ENCODE measurements at places on chromosomes 11 and 22.
A peak's percentile ranks its signal among the peaks of the same experiment; 100 is the strongest.

DNA sequence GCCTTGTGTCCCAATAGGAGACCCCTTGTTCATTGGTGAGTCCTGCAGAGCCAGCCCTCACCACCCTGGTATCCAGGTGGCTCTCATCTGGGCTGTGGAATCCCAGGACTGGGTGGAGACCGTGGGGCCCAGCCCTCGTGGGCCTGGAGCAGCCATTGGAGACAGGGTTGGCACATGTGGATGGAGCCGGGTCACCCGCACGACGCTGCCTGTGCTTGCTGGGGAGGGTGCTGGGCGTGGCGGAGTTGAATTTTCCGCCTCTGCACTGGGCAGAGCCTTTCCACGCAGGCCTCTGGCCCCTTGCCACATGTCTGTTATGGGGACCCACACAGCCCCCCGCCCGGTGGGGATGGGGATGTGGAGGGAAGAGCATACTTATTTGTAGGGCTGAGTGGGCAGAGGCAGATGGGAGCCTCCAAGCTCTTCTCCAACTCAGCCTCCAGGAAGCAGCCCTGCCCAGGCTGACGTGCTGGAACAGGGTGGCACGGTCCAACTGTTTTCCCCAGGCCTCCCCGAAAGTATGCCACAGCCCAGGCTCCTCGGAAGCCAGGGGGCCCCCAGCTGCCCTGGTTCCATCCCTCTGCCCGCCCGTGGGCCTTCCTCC is 12.6 kb downstream of the GRAMD4 start:
- no peak for DNase-seq

DNA sequence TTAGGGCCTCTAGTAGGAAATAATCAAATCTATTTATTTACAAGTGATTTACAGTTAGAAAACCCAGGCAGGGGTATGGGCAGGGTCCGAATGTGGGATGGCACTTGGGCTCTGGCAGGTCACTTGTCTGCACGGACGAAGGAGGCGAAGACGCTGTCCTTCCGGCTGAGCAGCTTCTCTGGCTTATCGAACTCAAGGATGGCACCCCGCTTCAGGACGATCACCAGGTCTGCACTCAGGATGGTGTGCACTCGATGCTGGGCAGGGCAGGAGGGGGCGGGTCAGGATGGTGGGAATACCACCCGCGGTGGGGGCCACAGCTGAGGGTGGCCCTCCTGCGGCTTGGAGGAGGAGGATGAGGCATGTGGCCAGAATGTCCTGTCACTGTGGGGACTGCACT is 4.4 kb upstream of the KCNJ11 start:
- DNase-seq, result no peak

DNA sequence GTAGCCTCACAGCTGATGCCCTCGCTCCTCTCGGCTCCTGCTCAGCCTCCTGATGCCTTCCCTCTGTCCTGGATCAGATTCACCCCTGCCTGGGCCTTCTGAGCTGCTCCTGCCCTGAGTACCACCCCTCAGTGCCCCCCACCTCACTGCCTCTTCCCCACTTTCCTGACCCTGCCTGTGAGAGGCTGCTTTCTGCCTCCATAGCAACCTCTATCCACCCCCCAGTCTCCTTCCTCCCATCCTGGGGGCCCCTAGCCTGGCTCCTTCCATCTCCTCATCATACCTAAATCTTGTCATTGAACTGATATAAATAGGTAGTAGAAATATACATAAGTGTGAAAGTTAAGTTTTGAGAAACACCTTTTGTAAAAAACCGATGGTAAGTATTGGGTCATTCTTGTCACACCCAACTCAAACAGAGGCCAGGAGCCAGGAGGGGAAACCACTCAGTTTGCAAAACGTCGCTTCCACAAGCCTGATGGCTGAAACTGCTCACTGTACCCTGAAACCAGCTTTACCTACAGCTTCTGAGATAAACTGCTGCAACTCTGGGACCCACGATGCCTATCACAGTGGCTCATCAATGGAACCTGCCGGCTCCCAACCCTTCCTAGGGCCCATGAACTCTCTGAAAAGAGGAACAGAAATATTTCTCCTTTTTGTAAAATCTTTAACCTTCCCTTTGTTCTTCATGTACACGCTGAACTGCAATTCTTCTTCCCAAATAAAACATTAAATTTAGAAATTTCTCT is 4.8 kb upstream of the APOBEC3H start:
- no peak for DNase-seq

GRCh38 chr11:18229501-18229900 is 7.1 kb downstream of the SAA4 start:
- no peak for DNase-seq

DNA sequence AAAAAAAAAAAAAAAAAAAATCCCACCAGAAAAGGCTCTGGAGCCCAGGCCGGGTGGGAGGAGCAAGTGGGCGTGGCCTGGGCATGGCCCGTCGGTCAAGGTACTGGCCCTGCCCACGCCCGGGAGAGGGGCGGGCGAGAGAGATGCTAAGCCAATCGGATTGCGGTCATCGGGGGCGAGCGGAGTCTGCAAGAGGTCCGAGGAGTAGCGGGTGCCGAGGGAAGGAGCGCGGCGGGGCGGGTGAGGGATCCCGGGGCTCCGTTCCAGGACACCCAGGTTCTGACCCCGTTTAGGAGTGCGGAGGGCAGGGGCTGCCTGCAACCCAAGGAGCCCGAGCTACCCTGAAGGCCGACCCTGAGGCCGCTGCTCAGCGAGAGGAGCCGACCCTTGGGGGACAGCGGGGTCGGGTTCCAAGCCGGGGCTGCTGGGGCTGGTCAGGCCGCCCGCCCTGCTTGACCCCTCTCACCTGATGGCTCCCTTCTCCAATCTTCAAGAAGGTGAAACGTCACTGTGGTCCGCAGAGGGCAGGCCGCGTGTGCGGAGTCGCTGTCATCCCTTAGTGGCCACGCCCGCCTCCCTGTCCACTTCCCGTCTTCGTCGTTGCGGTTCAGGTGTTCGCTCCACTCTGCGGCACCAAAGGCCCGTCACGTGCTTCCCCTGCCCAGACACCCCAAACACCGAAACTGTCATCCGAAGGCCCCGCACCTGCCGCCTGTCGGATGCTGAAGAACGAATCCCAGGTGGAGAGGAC is 11.1 kb upstream of the TAB1 start:
- DNase-seq, result peak; percentile 50

DNA sequence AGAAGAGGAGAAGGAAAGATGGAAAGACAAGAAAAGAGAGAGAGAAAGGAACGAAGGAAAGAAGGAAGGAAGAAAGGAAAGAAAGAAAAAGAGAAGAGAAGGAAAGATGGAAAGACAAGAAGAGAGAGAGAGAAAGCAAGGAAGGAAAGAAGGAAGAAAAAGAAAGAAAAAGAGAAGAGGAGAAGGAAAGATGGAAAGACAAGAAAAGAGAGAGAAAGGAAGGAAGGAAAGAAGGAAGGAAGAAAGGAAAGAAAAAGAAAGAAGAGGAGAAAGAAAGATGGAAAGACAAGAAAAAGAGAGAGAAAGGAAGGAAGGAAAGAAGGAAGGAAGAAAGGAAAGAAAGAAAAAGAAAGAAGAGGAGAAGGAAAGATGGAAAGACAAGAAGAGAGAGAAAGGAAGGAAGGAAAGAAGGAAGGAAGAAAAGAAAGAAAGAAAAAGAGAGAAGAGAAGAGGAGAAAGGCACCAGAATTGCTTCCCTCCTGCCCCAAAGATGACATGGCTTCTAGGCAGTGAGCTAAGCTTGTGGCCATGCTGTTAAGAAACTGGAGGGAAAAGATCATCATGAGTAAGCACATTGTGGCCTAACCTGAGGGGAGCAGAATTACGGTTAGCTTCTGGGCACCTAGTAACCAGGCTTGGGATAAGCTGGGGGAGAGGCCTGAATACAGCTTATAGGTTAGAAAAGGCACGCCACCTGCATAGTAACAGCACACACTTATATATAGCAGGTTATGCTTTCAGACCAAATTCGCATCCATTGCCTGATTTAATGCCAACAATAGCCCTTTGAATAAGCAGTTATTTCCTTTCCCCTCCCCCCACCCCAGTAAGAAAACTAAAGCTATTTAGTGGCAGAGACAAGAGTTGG is 2.3 kb upstream of the ST3GAL4 start:
- DNase-seq, result no peak

GRCh38 chr22:39526736-39527171 is 5.8 kb downstream of the RPS19BP1 start:
- DNase-seq, result no peak

GRCh38 chr22:44309137-44309536 is 3.6 kb downstream of the SHISAL1 start:
- no peak for DNase-seq

- DNase-seq, result no peak
Measured at GRCh38 chr11:69219991-69220390, 64.3 kb downstream of the SMIM38 start.

GRCh38 chr11:77095551-77096490 is 6.8 kb upstream of the OMP start:
- DNase-seq, result no peak

DNA sequence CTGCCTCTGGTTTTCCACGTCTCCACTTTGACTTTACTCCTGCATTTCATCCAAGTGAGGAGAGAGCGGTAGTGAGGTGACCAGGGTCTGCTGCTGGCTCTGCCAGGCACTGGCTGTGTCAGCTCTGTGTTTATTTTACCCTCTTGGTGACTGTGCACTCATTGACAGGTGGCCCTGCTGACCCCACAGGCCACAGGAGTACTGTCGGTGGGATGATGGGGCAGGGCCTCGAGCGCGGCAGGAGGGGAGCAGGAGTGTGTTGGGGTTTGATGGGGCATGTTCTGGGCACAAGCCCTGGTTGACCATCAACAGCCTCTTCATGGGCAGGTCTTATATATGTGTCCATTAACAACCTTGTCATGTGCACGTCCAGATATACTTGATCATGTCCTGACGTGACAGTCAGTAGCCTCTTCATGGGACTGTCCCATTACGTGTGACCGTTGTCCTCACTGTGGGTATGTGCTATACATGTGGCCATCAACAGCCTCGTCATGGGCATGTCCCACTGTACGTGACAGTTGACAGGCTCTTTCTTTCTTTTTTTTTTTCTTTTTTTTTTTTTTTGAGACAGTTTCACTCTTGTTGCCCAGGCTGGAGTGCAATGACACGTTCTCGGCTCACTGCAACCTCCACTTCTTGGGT is 31.4 kb upstream of the ACR start:
- DNase-seq, result no peak

DNA sequence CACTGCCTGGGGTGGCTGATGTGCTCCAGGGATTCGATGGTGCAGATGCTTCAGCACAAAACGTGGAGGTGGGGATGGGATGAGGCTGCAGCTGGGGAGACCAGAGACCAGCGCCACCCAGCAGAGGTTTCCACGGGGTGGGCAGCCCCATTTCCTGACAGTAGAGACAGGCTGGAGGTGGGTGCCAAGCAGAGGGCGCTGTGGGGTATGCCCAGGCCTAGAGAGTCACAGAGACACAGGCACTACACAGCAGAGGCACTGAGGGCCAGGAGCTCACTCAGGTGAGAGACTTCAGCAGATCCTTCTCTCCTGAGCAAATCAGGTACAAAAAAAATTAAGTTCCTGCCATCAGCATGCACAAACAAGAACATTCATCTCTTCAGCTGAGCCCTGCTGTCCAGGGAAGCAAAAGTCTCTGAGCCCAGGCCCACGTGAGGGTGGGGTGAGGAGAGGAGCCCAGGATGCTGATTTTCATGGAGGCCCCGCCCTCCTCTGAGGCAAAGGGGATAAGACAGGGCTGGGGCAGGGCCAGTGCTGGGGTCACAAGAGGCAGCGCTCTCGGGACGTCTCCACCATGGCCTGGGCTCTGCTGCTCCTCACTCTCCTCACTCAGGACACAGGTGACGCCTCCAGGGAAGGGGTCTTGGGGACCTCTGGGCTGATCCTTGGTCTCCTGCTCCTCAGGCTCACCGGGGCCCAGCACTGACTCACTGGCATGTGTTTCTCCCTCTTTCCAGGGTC is 53.1 kb downstream of the GGTLC2 start:
- DNase-seq, result no peak

GRCh38 chr11:47111318-47111804 is 65.3 kb downstream of the ARFGAP2 start:
- DNase-seq, result no peak

- DNase-seq, result no peak
Measured at GRCh38 chr11:110859240-110859840, 147.1 kb upstream of the ARHGAP20 start.

DNA sequence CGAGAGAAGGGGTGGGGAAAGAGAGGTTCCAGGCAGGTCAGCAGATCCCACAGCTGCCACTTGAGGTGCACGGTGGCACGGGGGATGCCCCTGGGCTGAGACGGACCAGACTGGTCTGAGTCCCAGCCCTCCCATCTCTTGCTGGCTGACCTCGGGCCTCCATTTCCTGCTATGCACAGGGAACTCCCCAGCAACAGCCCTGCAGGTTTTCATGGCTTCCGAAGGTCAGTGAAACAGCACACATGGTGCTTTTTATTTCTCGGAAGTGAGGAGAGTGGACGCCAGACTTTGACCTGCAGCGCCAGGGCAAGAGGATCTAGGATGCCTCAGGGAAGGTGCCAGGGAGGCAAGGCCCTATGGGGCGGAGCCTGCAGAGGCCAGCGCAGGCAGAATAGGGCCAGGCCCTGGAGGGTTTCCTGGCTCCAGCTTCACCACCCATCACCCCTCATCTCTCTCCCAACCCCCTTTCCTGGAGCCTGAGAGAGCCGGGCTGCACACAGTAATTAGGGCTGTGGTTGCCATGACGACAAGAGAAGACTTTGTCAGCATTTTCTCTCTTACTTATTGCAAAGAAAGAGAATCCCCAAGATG is 29.5 kb downstream of the SLC22A12 start:
- no peak for DNase-seq

- no peak for DNase-seq
Measured at GRCh38 chr11:65404638-65405339, 17.8 kb upstream of the NEAT1 start.

DNA sequence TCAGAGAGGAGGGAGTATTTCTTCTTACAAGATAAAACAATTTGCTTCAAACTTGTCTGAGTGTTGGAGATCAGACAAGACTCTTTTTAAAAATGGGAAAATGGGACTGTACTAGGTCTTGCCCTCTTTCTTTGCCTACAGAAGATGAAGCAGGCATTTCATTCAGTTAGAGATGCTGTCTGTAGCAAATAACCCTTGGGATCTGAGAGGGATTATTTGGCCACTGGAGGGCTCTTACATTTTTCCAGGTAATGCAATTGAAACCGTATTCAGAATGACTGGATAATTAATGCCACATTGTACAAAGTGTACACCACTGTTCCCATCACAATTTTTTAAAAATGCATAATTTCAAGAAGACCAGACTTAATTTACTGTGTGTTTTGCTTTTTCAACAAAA is 258.5 kb upstream of the KIRREL3 start:
- DNase-seq, result no peak

GRCh38 chr11:45818961-45819605 is 14.1 kb downstream of the SLC35C1 start:
- no peak for DNase-seq

DNA sequence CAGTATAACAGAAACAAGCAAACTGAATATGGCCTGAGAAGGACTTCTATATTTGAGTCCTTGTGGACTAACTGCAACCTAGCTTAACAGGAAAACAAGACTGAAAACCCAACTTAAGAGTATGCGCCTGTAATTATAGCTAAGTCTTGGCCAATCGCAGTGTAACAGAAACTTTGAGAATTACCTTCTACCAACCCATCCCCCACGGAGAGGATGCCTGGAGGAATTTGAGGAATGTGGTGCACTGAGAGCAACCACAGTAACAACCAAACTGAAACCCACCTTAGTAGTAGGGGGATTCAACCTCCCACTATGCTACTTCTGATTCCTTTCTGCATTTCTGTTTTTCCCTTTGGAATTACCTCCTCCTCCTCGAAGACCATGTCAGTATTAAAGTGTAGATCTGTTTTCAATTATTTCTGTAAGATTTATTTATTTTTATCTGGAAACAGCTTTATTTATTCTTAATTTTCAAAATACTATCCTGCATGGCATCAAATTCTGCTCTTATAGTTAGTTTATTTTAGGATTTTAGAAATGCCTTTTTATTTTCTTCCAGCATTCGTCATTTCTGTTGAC is 393.6 kb downstream of the KCNA4 start:
- DNase-seq, result no peak

- no peak for DNase-seq
Measured at GRCh38 chr11:129939510-129939909, 44.1 kb upstream of the NFRKB start.
